ENCODE measurements at places on chromosomes 2 and 18.

DNA sequence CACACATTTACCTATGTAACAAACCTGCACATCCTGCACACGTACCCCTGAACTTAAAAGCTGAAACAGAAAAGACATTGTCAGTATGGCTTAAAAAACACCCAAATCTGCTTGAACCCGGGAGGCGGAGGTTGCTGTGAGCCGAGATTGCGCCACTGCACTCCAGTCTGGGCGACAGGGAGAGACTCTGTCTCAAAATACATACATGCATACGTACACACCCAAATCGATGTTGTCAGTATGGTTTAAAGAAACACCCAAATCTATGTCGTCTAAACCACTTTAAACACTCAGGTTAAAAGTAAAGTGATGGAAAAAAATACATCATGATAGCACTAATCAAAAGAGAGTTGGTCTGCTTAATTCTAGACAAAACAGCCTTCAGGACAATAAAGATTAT is 257.5 kb downstream of the RPRM start:
- DNase-seq, result no peak

DNA sequence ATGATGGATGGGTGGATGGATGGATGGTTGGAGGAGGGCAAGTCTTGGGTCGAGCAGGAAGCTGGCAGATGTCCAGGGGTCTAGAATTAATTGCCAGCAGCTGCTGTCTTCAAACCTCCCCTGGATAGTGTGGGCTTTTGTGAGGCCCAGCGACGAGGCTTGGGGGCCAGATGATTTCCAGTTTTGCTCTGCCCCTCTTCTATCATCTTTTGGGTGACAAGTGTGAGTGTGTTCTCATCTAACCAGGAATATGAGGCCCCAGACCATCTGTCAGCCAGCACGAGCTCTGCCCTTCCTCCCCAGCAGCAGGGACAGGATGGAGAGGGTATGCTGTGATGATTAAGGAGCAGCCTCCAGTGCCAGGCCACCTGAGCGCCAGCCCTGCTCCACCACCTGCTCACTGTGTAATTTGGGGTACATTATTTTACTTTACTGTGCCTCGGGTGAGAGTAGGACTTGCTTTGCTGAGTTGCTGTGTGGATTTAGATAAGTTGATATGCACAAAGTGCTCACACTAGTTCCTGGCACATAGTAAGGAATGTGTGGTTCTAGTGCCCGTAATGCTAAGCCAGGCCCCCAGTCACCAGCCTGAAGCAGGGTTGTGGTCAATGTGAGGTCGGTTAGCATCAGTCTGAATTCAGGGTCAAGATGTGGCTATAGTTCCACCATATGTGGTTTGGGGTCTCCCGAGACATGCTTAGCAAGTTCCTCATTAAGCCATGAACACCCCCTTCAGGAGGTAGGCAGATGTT is 251.1 kb downstream of the CYP26B1 start:
- DNase-seq, result no peak

GRCh38 chr2:24913911-24914310 is 6.1 kb downstream of the ADCY3 start:
- DNase-seq, result no peak

DNA sequence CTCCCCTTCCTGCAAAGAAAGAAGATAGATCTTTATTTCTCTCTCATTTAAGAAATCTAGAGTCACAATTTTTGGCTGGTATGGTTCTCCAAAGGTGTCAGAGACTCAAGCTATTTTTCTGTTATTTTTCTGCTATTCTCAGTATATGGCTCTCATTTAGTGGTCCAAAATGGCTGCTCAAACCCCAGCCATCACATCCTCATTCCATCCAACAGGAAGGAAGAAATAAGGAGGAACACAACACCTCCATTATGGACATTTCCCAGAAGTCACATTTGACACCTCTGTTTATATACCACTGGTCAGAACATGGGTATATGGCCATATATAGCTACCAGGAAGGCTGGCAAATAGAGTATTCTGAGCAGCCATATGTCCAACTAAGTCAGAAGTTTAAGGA is 7.4 kb upstream of the DDX1 start:
- no peak for DNase-seq

DNA sequence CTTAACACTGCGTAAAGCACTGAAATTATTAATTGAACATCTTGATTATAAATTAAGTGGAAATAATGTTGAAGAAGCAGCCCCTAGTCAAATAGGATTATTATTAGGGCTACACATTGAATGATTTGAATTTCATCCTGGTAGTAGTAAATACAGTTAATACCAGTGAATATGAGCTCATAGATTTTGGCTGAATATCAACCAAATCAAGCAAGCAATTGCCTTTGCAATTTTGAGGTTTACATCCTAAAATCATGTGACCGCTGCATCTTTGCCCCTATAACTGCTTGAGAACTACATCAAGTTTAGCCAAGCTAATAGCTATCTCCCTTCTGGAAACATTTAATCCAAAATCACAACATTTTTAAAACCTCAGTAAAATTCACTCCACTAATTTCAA is 801.2 kb upstream of the PIK3C3 start:
- DNase-seq, result no peak

DNA sequence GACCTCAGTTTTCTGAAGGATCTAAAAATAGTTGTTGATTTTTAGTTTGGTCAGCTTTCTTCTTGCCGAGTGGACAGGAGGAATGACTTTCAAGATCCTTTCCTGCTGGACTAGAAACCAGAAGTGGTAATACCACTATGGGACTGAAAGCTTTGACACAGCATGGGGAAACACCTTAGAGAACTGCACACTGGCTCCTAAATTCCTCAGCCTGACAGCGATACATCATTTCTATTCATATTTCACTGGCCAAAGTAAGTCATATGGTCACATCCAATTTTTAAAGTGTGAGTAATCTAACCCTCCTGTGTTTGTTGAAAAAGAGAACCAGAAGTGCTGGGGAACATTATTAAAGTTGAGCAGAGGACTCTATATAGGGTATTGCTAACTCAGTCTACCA is 244.7 kb upstream of the MMADHC start:
- no peak for DNase-seq

DNA sequence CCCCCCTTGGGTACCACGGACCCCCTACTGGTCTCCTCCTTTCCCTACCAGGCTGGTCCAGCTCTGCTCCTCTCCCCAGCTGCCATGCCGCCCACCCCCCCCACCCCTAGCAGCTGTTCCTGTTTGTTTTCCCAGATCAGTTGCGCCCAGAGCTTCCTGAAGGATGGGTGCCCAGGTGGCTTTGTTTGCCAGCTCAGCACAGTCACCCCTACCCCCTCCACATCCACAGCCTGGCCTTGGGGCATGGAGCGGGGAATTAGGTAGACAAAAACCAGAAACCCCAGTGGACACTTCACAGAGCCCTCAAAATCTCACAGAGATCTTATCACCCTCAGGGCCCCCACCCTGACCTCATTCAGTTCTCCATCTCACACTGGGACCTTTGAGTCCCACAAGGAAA is 3.7 kb upstream of the CRYBA2 start:
- no peak for DNase-seq

- DNase-seq, result no peak
Measured at GRCh38 chr2:138829326-138829919, 49.2 kb upstream of the NXPH2 start.

- no peak for DNase-seq
Measured at GRCh38 chr2:205878999-205879762, 196.9 kb downstream of the NRP2 start.

DNA sequence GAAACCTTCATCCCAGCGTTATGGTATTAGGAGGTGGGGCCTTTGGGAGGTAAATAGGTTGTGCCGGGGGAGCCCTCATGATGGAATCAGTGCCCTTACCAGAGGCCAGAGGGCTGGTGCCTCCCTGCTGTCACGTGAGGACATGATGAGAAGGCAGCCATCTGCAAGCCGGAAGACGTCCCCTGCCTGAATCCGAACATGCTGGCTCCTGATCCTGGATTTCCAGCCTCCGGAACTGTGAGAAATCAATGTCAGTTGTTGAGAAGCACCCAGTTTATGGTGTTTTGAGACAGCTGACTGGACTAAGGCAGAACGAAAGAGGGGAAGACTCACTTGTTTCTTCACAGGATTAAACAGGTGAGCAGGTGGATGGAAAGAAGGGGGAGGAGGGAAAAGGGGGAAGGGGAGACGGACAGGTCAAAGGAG is 13.0 kb upstream of the KLF11 start:
- no peak for DNase-seq

GRCh38 chr2:233090879-233091278 is 30.7 kb downstream of the INPP5D start:
- DNase-seq, result no peak

DNA sequence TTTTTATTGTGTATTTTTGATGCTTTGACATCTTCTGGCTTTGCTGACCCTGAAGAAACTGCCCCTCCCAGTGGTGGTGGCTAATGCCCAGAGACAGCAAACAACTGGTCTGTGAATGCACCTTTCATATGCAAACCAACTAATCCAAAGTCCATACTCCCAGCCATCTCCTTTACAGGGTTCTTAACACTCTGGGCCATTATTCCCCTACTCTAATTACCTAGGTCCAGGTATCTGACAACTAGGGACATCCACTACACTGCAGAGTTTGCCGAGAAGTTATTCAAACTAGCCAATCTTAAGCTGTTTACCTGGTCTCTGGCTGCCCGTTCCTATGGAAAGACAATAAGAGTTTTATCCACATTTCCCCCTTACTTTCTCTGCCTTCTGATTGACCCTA is 73.6 kb downstream of the FSHR start:
- DNase-seq, result no peak

DNA sequence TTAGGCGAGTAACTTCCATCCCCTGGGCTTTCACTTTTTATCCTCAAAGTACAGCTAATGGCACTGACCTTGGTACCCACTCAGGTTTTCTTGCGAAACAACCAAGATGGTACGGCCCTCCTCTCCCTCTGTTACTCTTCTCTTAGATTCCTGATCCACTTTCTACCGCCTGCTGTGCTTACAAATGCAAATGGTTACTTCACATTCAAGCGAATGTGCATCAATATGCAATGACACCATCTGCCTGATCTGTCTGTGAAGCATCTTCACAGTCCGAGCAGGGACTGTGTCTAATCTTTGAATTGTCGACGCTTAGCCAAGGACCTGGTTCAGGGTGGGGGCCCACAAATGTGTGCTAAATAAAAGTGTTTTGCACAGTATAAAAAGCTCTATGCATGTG is 112.2 kb downstream of the TRIB2 start:
- no peak for DNase-seq

DNA sequence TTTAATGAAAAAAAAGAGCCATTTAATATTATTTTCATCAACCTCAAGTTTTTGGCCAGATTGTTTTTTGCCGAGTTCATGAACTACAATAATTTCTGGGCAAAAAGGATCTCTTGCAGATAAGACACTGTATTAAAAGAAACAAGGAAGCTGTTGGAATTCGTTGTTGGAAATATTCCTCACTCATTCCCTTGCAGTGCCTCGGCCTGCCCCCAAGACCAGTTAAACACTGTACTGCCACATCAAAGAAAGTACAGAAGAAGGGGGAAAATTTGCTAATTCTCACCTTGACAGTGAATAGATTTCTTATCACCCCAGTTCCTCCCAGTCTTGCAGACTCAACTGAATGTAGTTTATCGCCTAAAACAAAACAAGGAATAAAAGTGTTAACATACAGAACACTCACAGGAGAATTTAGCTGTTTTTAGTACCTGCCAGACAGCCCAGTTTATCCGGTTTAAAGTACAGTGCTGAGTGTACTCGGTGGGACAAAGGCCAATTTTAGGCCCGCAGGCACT is 1.2 kb downstream of the IDH1 start:
- peak; percentile 74 for DNase-seq

DNA sequence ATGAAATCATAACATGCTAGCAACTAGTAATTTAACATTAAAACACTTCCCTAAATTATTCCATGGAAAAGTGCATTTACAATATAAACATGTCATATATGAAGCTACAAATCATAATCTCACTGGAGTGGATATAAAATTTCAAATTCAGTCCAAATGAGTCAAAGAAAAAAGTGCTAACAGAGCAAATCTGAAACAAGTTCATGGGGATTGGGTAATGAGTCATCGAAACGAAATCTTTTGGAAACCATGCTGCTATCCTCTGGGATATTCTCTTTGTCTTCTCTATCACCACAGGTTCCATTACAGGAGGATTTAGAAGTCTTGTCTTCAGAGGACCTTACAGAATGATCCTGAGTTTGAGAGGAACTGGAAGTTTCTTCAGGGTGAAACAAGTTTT is 34.1 kb downstream of the STK17B start:
- no peak for DNase-seq

DNA sequence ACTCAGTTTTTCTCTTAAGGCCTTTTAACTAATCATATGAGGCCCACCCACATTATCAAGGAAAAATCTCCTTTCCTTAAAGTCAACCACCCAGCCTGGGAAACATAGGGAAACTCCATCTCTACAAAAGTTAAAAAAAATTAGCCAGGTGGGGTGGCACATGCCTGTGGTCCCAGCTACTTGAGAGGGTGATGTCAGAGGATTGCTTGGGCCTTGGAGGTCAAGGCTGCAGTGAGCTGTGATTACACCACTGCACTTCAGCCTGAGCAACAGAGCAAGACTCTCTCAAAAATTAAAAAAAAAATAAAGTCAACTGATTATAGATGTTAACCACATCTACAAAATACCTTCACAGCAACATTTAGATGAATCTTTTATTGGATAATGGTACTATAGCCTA is 5.8 kb downstream of the DPYSL5 start:
- no peak for DNase-seq

DNA sequence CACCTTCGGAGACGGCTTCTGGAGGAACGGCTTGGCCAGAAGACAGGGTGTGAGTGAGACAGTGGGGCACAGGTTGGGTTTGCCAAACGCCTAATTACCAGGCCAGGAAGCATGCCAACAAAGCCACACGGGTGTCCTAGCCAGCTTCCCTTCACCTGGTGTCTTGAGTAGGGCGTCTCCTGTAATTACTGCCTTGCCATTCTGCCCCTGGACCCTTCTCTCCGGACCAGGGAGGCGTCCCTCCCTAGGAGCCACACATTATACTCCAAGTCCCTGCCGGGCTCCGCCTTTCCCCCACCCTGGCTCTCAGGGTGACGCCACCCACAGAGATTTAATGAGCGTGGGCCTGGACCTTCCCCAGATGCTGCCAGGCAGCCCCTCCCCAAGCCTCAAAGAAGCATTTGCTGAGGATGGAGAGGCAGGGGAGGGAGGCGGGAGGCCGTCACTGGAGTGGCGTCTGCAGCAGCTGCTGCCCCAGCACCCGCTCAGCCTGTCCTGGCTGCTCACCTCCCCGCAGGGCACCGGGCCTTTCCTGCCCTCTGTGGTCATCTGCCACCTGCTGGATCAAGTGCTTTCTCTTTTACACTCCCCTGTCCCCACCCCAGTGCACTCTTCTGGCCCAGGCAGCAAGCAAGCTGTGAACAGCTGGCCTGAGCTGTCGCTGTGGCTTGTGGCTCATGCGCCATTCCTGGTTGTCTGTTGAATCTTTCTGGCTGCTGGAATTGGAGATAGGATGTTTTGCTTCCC is 20.7 kb downstream of the FOSL2 start:
- no peak for DNase-seq

All from LNCaP clone FGC (cell line).